Right ventricle myocardium superior (tissue), 1 donor: ENCODE measurements at places on chromosomes 6 and 20.

- DNase-seq, result peak; percentile 42
Measured at GRCh38 chr6:26240157-26241032, 124.6 kb upstream of the BTN3A2 start.

- DNase-seq, result no peak
Measured at GRCh38 chr20:44081476-44081875, 105.5 kb downstream of the JPH2 start.

GRCh38 chr20:14913896-14914620 lies 576.6 kb upstream of the FLRT3 start:
- DNase-seq, result no peak

- peak; percentile 51 for DNase-seq
Measured at GRCh38 chr6:40520678-40521077, 66.5 kb downstream of the LRFN2 start.

DNA sequence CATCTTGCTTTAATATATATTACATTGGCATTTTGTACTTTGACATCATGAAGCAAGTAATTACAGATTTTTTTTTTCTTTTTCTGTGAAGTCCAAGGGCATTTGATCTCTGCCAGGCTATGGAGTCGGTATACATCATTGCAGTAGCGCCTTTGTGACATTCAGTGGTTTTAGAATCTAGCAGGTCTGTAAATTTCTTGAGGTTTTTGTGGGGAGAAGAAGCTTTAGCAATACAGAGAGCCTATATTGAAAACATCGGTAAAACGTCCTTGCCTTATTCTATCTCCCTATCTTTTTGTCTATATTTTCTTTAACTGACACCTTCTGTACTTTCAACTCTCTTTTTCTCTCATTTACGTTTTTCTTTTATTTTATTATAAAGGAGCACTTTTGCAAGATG lies 47.2 kb downstream of the DUSP22 start:
- DNase-seq, result no peak

DNA sequence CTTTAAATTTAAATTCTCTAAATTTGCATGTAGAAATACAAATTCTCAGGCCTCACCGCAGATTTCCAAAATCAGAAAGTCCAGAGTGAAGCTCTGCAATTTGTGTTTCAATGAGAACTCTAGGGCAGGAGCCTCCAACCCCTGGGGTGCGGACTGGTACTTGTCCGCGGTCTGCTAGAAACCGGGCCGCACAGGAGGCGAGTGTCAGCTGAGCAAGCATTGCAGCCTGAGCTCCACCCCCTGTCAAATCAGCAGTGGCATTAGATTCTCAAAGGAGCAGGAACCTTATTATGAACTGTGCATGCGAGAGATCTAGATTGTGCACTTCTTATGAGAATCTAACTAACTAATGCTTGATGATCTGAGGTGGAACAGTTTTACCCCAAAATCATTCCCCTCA lies 203.0 kb upstream of the PCSK2 start:
- DNase-seq, result no peak

DNA sequence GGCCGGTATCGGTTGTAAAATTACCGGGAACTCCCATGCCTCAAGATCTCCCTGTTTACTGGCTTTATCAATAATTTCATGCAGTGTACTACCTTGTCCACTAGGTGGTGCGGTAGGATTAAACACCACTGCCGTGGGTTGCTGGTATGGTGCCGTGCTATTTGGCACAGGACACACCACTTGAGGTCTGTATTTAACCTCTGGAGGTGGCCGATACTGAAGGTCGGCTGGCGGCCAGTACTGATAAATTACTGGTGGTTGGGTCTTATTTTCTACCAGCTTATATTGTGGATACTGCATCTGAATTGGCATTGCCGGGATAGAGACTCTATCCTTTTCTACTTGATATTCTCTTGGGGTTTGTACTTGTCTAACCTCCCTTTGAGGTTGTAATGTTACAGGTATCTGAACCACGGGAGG lies 14.3 kb upstream of the PTCRA start:
- DNase-seq, result peak; percentile 86
